ENCODE measurements at places on chromosomes 6 and 20.

- DNase-seq: no peak
Observed at GRCh38 chr20:11411765-11412164, 505.9 kb upstream of the BTBD3 start.

- DNase-seq: peak; percentile 91
Observed at GRCh38 chr6:2790588-2791449, 25.6 kb downstream of the WRNIP1 start.

DNA sequence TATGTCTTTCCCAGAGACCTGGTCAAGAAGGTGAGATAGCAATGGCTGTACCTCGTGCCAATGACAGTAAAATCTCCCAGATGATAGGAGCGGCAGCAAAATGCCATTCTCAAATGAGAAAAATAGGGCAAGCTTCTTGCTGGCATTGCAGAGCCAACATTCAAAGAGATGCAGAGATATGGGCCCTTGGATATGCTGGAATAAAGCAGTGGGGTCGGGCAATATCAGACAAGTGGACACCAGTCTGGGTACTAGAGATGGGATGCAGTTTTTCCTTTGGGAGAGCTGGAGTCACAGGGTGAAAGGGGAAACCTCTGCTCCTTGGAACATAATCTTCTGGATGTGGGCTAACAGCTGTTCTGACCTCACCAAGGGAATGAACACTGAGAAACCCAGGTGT, 29.0 kb downstream of the GSTA4 start:
- DNase-seq: no peak

DNA sequence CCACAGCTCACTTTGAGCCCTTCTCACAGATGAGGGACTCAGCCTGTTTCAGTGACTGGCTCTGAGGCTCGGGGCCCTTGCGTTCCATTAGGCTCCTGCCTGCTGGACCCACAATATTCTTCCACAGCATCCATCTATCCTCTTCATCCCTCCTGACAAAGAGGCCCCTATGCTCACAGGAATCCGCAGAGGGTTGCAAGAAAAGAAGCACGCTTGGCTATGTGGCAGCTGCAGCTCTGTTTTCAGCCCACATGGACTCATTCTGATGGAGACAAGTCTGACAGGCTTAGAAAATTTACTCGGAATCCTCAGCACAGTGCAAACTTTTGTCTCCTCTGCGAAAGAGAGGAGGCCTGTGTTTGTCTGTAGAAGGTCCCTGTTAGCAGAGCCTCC, 207.5 kb downstream of the SYNDIG1 start:
- no peak for DNase-seq

DNA sequence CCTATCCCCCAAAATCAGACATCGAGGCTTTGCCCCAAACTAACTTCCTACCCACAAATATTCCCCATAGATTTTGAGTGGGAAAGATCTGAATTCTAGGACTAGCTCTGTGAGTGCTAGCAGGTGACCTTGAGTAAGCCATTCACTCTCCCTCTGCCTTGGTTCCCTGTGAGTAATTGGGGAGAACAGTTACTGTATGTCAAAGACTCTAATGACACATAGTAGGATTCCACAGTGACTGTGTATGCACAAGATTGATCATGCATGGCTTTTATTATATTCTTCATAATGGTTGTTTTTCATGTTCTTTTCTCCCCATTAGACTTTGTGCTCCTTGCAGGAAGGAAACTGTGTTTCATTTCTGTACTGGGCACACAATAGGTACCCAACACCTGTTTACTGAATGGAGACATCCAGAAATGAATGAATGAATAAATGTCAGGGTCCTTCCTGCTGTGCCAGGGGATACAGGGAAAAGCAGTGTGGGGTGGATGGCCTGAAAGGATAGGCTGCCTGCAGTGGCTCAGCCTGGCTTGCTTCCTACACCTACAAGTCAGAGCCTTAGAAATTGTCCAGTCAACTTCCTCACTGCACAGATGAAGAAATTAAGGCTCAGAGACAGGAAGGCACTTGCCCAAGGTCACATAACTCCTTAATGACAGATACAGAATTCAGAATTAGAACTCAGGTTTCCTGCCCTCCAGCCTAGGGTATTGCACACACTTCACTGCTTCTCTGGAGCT, 901 bp upstream of the TMEM151B start:
- no peak for DNase-seq

DNA sequence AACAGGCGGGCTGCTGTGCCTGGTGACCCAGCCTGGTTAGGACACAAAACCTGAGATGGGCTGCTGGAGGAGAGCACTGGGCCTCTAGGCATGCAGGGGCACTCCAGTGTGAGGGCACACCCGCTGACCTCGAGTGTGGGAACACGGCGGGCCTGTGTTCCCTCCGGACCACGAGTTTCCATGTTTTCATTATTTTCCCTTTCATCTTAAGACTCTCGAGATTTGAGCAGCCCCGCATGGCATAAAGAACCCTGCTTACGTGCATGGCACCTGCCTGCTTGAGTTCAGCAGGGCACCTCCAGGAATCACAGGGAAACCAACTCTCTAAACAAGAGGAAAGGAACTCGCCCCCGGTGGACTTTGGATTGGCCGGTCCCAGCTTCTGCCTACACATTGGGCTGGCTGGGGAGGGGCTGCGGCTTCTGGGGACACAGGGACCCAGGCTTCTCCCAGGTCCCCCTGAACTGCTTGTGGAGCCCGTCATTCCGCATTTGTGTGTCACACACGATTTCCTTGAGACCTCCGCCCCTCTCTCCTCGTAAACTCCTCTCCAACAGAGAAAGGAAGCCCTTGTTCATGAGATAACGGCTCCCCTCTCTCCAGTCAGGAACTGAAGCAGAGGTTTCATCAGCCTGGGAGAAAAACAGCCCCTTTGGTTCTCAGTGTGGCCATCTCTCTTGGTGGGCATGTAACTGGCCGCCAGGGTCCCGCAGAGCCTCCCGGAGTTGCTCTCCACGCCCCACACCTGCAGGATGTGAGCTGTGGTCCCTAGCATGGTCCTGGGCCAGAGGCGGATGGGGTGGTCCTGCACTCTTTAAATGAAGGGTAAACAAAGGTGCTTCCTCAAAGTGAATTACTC, 181.8 kb downstream of the TTLL2 start:
- DNase-seq: no peak

- DNase-seq: peak; percentile 41
Observed at GRCh38 chr6:117451671-117452070, 25.9 kb upstream of the ROS1 start.

- no peak for DNase-seq
Observed at GRCh38 chr6:109292983-109293586, 89.2 kb downstream of the CD164 start.

- DNase-seq: no peak
Observed at GRCh38 chr6:24718449-24719124, 367 bp downstream of the C6orf62 start.

DNA sequence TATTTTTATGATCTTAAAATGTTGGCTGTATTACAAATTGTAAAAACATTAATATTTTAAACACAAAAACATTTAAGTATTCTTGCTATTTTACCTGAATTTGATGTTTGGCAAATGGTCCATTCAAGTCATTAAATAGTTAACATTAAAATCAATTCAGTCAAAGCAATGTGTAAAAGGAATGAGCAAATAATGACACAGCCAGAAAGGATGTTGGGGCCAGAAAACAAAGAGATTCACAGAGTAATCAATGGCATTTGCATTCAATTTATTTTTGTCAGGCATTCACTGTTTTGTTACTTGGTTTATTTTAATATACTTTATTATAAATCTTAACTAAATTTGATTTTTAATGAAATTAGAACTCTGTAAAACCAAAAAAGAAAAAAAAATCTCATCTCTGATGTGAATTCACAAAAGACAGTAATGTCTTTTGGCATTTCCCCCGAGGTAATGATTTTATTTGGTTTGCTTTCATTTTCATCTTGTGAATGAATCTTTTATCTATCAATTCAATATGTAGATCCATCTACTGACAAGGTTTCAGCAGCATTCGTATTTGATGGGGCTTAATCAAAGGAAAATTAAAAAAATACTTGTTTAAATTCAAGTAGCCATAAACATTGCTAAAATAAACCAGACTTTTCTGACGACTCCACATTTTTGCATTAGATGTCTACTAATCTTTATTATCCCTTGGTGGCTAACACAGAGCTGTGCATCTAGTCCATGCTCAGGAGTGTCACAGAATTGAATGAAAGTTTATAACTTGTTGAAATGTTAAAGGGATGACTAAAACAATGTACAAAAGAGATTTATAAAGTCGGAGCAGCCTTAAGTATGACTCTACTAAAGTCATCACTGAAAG, 866.7 kb upstream of the GJE1 start:
- DNase-seq: peak; percentile 26

DNA sequence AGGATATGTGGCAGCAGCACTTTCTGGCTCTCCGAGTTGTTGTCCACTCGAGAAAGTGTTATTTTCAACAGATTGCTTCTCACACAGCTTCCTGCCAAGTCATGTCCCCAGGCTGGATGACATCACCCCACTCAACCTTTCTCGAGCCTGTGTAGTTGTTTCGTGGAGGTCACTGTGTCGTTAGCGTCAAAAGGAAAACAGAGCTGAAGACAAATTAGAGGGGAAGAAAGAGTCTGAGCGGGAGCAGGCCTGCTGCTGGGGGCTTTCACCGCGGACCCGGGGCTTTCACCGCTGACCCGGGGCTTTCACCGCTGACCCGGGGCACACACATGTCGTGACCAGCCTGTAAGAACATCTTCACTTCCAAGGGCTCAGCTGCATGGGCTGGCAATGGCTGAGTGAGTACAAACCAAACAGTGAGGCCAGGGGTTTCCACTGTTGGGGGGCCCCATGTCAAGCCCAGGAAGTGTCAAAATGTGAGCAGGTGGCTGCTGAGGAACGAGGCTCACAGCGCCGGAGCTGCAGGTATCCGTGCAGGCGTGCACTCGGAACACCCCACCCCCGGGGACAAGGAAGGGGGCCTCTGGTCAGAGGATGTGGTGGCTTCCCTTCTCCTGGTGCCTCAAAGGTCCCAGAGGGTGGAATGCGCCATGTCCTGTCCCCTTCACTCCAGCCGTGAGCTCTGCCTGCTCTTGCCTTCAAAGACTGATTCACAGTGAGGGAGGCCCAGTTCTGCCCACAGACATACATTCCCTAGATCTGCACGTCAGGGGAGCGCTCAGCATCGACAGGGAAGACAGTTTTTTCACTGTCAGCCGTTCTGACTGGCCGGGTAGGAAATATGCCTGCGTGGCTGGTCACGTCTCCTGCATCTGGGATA, 365.9 kb downstream of the TAF4 start:
- no peak for DNase-seq

GRCh38 chr20:52572687-52573086, 381.1 kb upstream of the ZFP64 start:
- peak; percentile 5 for DNase-seq

DNA sequence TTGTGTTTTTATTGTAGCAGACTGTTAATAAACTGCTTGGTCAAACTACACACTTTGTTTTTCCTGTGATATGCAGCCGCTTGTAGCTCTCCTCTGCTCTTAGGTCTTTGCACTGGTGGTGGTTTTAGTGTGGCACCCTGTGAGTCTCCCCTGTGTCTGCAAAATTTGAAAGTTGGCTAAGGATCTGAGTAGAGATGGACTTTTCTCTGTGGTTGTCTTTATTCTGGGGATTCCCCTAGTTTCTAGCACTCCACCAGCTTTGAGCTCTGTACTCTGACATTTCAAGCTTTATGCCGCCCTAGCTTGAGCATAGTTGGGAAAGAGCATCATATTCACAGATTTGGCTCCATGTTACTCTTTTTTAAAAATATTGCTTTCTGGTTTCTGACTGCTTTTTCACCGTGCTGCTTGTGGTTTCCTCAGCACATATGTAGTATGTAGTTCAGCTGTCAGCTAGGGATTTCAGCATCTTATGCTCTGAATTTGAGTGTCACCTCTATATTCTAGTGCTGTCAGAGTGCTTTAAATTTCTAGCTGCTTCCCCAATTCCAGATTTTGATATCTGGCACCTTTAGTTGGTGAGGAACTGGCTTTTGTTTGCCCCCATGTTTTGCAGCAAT, 25.4 kb downstream of the CDYL start:
- DNase-seq: no peak

DNA sequence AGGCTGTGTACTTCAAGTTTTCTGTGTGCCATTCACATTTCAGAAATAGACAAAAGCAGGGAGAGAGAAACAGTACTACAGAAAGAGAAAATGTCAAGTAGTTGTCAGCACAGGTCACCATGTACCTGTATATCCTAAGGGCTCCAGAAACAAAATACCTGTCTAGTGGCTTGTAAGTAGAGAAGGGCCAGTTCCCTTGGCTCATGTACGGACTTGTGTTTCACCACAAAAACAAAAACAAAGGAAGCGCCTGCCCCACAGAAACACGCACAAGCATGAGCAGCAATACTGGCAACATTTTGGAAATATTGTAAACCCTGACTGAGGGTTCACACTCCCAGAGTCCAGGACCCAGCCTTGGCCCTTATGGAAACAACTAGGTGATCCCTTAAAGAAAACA, 44.3 kb downstream of the CNKSR3 start:
- no peak for DNase-seq

GRCh38 chr6:106728296-106728870, 99.0 kb downstream of the QRSL1 start:
- DNase-seq: no peak

- no peak for DNase-seq
Observed at GRCh38 chr20:6426287-6426891, 303.6 kb upstream of the FERMT1 start.

DNA sequence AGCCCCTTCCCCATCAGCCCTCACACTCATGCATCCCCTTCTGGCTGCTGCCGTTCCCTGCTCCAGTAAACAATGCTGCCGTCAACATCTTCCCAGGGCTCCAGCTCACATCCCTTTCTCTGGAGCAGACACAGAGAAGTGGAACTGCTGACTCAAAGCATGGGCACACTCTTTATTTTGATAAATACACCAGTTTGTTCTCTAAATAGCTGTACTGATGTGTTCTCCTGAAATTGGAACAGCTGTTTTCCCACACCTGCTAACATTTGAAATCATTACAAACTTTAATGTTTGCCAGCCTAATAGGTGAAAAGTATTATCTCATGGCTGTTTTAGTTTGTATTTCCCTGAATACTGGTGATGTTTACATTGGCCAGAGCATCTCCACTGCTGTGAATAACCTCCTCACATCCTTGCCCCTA, 102.1 kb upstream of the NXT1 start:
- no peak for DNase-seq

DNA sequence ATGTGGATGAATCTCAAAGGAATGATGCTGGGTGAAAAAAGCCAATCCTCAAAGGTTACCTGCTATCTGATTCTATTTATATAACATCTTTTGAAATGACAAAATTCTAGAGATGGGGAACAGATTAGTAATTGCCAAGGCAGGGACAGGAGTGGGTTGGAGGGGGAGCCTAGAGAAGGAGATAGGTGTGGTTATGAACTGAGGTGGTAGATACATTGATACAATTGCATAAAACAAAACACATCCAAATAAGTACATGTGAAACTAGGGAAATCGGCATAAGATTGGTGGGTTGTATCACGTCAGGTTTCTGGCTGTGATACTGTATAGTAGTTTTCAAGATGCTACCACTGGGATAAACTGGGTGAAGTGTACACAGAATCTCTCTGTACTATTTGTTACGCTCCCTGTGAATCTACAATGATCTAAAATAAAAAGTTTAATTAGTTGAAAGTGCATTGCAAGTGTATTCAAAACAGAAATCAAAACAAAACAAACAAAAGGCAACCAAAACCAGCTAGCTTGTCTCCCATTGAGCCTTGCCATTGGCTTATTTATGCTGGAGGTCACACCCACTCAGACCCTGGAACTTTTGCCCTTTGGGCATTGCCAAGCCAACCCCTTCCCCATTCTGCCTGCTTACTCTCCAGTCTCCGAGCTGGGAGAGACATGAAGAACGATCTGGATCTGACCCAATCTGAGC, 27.8 kb downstream of the PPP1R16B start:
- no peak for DNase-seq

All from AG10803 (cell line).